ENCODE measurements at places on chromosomes 4 and X. TPM values are rescaled to one million over a fixed set of nuclear protein-coding genes. Genes with fewer than 3 reads are reported as not detected.
A peak's percentile ranks its signal among the peaks of the same experiment; 100 is the strongest.

DNA sequence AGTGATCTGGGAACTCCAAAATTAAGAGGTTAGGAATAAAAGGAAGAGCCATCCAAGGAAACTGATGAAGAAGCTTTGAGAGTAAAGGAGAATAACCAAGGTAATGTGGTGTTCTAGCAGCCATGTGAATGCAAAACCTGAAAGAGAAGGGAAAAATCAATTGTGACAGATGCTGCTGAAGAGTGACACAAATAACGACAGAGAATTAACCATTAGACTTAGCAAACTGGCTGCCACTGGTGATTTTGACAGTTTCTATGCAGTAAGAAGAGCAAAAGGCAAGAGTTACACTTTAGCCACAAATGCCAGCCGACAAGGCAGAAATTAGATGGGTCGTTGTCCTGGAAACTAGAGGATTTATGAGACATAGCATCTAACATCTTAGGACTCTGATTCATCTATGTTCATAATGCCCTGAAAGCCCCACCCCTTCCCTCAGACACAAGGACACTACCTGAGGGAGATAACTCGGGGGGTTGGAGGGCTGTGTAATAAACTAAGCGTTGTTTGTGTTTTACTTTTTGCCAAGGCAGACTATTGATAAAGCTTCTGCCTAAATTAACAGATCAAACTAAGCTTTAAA, 13.0 kb upstream of the TMEM144 start:
- DNase-seq, result no peak

DNA sequence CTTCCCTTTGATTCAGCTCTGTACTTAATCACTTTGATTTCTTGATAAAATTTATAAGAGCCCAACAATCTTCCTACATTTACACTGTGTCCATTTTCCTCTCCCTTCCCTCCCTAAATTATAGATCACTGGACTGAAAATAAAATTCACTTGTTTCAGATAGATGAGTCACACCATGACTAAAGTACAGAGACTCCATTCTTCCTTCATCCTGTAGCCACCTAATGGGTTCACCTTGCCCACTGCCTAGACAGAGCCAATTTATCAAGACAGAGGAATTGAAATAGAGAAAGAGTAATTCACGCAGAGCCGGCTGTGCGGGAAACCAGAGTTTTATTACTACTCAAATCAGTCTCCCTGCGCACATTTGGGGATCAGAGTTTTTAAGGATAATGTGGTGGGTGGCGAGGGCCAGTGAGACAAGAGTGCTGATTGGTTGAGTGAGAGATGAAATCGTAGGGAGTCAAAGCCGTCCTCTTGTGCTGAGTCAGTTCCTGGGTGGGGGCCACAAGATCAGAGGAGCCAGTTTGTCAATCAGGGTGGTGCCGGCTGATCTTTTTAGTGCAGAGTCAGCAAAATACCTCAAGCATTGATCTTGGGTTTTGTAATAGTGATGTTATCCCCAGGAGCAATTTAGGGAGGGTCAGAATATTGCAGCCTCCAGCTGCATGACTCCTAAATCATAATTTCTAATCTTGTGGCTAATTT, 71.3 kb upstream of the MED14 start:
- DNase-seq, result no peak

The ENAM gene
- total RNA-seq, result 9.6 TPM

The TSPAN7 gene
- total RNA-seq, result 27.3 TPM

DNA sequence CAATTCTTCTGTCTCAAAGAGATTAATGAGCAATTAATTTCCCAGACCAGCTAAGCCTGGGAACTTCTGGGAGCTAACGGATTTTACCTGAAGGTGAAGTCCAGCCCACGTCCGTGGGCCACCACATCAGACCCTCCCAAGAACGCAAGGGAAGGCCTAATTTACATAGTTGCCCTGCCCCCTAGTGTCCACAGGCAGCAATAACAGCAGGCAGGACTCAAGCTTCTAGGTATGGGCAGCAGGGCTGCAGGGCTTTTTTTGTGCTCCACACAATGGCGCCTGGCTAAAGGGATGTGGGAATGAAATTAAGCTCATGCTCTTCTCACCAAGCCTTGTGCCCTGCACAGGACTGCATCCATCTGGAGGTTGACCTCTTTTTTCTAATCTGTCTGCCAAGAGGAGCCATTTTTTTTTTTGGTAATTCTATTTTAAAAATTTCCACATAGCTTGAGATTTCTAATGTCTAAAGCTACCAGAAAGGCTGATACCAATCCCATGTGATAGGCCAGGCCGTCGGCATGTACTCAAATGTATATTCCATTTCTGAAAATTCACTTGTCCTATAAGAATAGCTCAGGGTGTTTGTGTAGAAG, 111.9 kb upstream of the TMEM164 start:
- DNase-seq, result peak; percentile 64

DNA sequence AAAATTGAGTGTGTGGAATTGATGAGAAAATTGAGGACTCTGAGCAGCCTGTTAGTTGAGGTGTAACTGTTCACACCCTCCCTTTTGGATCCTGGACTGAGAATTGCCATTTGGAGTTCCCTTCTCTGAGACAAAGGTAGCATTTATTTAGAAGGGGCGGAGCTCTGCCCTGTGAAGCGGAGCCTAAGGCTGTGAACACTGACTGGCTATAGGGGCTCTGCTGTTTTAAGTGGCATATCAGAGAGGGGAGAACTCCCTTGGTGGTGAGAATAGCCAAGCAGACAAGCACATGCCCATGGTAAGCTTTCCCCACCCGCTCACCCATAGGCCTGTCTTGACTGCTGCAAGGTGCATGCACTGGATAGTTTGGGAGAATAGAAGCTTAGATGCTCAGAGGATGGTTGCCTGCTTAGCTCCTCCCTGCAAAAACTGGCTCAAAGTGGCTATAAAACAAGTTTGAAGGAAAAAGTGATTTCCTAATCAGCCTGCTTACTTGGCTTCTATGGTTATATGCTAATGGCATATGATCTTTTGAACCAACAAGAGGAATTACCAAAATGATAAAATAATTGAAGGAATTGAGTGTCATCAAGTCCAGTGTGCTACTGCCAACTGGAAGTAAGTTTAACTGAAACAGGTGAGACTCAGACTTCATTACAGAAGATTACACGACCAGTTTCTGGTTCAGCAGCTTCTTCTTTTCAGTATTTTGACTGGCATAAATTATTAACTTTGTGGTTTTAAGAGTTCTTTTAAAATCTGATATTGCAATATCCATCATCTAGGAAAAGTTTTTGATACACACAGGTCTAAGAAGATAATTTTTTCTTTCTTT, 108.4 kb downstream of the AFF1 start:
- no peak for DNase-seq

- no peak for DNase-seq
Measured at GRCh38 chr4:1081689-1082040, 31.7 kb downstream of the RNF212 start.

DNA sequence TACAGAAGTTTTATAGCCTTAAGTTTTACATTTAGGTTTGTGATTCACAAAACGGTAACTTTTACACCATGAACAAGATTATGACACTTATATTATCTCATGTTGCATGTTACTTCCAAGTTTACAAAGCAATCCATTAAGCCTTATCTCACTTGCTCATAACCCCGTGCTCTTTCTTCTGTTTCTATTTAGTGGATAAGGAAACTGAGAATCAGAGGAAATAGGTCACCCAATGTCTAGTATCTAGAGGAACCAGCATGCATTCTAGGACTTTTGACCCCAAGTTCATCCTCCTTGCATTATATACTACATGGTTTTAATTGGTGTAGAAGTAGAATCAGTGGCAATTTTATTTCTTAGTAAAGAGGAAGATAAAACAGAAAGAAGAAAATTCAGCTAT, 67.0 kb upstream of the ANXA3 start:
- no peak for DNase-seq

DNA sequence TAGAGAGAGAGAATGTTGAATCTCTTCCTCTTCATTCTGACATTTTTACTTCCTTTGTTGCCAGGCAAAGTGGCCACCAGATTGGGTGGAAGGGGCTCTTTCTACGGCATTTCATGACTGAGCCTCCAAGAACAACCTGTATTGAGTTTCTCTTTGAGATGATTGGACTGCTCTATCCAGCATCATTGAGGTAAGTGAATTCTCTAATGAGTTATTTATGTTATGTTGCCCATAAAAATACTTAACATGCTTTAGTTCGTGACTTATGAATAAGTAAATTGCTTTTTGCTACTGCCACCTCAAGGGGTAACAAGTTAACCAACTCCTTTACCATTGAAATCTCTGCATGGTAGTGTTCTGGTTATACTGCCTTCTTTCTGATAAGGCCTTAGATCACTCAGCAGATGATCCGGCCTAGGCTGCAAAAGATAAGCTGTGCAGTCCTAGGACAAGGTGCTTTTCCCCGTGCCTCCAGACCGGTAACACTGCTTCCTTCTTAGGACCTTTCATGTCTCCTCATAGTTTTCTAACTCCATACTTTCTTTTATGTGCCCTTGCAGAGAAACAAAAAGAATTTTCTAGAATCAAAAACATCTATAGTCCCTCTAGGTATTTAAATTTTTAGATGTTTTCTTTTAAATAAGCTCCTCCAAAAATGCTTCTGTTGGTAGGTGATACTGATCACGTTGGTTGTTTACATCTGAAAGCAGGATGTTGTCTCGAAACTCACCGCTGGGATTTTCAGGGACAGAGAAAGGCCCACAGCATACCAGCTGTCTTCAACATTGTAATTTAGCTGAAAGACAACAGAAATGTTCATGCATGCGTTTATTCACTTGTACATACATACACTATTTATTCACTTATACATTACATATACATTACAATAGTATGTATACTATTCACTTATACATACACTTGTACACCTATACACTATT, 157.1 kb upstream of the RBPJ start:
- DNase-seq, result no peak

The FGFR3 gene
- total RNA-seq, result 104 TPM

DNA sequence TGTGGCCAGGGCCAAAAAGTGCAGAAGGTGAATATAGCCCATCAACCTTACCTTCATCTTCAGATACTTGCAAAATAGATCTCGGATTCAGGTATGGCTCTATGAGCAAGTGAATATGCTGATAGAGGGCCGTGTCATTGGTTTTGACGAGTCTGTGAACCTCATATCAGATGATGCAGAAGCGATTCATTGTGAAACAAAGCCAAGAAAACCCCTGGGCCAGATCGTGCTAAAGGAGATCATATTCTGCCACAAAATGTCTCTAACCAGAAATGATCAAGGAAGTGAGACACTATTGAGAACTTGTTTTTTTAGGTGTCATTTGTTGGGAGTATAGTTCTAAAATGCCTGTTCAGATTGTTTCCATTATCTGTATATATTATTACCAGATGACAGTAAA, 48.3 kb downstream of the PDK3 start:
- no peak for DNase-seq

The TRIM75 gene
- not detected for total RNA-seq

DNA sequence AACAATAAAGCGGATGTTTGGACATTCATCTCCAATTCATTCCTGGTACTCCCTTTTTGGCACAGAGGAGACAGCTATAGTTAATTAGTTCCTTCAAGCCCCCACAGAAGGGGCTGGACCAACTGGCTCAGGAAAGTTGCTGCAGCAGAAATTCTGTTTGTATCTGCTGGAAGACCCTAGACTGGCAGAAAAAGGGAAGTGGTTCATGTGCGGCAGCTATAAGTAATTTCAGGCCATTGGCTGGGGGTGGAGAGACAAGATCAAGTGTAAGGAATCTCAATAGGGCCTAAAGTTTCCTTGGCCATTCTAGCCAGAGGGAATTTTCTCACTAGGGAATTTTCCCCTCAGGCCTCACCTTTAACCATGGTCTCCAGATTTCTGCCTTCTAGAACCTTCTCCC, 89.9 kb upstream of the DHX15 start:
- no peak for DNase-seq

DNA sequence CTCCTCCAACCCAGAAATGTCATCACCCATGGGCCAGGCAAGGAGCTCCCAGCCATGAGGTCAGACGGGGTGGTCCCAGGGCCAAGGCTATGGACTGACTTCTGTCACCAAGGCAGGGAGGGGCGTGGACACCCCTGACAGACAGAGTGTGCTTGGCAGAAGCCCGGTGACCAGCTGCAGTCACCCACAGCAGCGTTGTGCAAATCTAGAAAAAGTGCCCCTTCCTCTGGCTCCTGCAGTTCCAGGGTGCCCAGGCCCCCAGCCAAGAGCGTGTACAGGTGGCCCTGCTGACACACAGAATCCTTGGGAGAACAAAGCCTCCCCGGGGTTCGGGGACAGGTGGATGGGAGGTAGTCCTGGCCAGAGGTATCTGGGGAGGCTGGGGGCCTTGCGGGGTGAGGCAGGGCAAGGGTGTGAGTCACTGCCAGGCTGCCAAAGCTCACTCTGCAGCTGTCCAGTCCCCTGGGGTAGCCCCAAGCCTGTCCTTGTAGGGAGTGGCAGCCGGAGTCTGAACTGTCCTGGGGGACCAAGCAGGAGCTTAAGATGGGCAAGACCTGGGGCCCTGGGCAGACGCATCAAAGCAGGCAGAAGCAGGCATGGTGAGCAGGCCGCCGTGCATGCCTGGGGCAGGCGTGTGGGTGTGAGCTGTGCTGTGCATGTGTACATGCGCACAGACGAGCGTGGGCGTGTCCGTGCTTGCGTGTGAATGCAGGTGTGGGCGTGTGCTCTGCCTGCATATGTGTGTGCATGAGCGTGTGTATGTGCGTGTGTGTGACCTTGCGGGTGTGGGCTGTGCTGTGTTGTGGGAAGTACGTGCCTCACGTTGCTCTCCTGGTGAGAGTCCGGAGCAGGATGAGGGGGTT, 3.3 kb downstream of the MYL5 start:
- DNase-seq, result peak; percentile 57

DNA sequence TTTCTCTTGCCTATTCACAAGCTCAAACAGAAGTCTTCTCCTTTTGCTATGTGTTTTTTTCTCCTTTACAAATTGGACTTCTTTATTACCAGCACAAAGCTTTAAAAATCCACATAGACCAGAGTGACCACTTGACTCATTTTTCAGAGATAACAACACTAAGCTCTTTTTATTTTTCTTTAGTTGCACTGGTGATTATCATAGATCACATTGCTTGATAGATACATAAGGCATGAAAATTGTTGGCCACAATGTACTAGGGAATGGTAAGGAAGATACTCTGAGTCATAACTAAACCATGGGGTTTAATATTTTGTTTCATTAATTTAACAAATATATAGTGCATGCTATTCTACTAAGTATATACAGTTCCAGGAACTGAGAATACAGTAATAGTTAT, 159.0 kb downstream of the GASK1B start:
- DNase-seq, result no peak

The OPHN1 gene
- total RNA-seq, result 7.6 TPM

The STARD8 gene
- 6.1 TPM for total RNA-seq

DNA sequence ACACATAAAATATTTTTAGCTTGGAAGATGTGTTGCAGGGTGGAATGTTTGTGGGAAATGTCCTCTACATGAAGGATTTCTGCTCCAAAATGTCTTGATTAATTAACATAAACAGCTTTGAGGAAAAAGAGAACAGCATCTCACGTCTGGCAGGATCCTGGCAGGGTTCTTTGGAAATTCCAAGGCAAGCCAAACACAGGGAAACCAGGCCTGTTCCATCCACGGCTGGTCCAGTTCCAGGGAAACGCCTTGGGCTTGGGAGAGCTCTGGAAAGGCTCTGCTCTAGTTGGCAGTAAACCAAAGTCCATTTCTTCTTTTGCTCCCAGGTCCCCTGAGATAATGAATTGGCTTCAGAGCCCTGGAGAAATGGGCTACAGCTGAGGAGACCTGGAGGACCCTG, 42.4 kb upstream of the GAB1 start:
- DNase-seq, result peak; percentile 78
